ENCODE measurements at places on chromosomes 2 and 18. TPM values are rescaled to one million over a fixed set of nuclear protein-coding genes. Genes with fewer than 3 reads are reported as not detected.

DNA sequence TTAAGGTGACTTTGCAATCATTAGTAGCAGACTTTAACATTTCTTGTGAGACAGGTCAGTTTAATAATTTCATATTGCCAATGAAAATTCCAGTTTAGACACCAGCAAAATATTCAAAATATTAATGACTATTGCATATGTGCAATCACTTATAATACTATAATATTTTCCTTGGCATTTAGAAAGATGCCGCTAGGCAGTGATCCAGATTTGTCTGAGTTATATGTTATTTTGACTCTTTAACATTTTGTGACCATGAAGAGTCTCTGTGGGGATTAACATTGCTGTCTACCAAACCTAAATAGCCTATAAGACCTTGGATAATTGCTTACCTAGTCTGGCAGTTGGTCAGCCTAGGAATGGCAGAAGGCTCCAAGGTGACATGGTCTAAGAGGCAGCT lies 389.6 kb downstream of the THSD7B start:
- DNase-seq, result no peak

GRCh38 chr2:88192613-88193012 lies 22.5 kb downstream of the THNSL2 start:
- no peak for DNase-seq

DNA sequence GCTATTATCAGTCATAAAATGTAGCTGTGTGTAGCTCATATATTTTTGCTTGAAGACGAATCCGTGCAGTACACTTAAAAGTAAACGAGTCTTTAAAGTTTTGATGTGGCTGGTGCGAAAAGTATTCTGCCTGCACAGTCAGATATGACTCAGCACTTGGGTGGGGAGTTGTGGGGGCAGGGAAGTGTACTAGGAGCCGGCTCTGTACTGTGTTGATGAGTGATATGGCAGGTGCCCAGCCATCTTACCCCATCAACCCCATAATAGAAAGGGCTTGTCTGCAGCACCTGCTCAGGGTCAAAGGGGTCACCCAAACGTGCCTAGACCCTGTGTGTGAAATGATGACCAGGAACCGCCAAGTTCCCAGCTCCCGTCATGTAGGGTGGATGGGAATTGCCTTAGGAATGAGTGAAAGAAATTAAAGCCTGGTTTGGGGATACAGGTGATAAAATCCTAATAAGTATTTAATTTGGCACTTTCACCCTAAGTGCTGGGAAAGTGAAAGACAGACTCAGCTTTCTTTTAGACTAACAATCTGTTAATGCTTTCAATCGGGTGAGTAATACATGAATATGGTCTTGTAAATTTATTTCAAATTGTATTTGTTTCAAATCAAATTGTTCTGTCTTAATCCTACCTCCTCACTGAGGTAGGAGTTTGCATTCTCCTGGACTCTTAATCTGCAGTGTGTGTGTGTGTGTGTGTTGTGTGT lies 48.0 kb downstream of the BCL2L11 start:
- DNase-seq, result peak; percentile 68

- peak; percentile 72 for DNase-seq
Observed at GRCh38 chr2:231530099-231531011, at the start of gene NMUR1. Gene NMUR1 (minus strand): TSS chr2:231530445. CDS start chr2:231530361, 84 bp downstream.

- DNase-seq, result no peak
Observed at GRCh38 chr2:197307933-197308521, 2.6 kb downstream of the ANKRD44 start.

DNA sequence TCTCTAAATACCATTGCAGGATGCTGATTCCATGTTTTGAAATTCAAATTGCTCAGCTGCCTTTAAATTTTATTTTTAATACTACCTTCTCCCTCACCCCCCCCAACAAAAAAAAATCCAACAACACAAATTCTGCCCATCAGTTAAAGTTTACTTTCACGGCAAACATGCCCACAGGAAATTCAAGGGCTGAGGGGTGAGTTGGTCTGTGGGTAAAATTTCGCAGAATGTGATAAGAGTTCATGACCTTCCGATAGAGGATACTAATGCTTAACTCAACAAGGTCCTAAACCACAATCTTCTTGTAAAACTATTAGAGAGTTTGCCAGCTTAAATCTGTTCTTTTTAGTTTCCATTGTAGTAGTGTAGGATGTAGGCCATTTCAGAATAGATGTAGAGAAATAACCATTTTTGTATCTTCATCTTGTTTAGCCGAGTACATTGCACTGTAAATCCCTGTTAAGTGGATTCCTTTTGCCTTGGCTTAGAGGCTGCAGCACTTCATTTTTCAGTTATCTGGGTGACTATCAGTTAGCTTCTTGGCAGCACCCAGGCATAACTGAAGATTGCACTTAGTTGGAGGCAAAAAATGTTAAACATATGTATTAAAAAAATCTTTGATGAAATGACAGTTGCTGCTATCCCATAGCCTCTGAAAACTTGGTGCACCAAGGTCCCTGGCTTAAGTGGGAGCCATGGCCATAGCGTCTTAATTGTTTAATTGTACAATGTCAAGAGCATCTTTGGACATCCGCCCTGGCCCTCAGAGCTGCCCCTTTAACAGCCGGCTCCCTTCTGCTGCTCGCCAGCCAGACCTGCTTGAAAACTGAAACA lies 232.3 kb downstream of the HAUS1 start:
- no peak for DNase-seq

DNA sequence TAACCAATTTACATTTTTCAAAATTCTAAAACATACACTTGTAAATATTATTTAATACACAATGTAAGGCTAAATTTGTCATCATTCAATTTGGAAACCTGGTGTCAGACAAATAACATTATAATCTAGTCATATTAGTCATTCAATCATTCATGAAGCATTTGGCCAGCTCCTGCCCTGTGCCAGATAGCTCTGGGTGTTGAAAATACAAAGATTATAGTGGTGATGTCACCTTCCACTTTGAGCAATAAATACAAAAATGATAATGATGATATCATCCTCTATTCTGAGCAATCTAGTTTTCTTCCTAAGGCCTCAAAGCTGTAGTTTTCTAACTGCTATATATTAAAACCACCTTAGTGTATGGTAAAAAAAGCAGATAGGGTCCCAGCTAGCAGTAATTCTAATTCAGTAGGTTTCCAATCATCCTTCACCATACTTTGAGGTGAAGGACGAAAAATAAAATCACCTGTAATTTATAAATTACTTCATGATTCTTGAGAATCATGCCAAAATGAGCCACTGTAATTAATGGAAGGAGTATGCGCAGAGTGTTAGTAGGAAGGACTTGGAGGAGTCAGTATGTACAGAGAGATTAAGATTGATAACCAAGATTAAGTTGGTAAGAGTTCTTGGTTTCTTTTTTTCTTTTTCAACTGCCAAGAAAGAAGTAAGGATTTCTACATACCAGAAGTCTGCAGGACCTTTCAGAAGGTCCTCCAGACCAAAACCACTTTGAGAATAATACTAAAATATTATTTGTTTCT lies 23.2 kb downstream of the MEMO1 start:
- DNase-seq, result no peak

GRCh38 chr18:44545359-44545985 lies 135.2 kb upstream of the SETBP1 start:
- no peak for DNase-seq

DNA sequence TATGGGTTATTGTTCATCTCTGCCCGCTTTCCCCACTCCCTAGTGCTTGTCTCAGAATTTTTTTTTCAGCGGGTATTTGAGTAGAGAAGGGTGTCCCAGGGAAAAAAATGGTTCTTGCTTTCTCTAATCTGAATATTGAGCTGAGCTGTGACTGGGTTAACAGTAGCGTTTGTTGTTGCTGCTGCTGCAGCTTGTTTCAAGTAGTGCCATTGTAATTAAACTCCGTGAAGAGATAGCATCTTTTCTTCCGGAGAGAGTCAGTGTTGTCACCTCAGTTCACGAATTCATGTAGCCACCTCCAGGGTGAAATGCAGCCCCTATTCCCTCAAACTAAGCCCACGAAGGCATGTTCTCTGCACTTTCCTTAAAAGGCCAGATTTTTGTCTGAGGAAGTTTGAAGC lies 1.5 kb upstream of the AAK1 start:
- no peak for DNase-seq

- no peak for DNase-seq
Observed at GRCh38 chr18:13394801-13395200, 176.2 kb downstream of the LDLRAD4 start.

GRCh38 chr2:25377822-25378421 lies 36.2 kb upstream of the DNMT3A start:
- DNase-seq, result no peak

- peak; percentile 6 for DNase-seq
Observed at GRCh38 chr18:73124175-73124574, 256.4 kb upstream of the NETO1 start.

DNA sequence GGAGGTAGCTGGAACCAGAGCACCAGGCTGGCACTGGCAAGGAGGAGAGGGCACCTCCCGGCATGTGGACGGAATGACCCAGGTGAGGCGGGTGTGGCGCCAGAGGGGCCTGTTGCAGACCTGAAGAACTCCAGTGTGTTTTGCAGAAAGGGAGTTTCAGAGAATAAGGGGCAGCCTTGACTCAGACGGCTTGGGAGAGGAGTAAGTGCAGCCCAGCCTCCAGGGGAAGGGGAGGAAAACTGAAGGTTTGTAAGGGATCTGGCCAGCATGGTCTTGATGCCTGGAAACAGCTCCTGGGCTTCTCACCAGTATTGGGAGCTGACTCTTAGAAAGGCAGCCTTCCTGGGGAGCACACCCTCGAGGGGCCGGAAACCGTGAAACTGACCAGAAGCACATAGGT lies 101.1 kb downstream of the AGAP1 start:
- DNase-seq, result no peak

DNA sequence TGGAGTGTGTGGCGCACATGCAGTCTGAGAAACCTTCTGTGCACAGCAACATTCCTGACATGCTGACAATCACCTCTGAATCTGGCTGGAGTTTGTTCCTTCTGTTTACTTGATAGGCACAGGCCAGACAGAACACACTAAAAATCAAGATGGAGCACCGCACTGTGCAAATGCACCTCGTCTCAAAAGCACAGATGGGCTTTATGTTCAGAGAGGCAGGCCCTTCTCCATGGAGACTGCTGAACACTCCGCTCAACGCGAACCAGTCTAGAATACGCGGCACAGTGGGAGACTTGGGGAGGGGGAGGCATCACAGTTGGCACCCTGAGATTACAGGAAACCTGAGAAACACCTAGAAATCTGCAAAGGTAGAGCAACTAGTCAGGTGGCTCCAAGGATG lies 58.4 kb upstream of the DNMT3A start:
- no peak for DNase-seq

- DNase-seq, result no peak
Observed at GRCh38 chr2:45892757-45893156, 241.3 kb downstream of the PRKCE start.

DNA sequence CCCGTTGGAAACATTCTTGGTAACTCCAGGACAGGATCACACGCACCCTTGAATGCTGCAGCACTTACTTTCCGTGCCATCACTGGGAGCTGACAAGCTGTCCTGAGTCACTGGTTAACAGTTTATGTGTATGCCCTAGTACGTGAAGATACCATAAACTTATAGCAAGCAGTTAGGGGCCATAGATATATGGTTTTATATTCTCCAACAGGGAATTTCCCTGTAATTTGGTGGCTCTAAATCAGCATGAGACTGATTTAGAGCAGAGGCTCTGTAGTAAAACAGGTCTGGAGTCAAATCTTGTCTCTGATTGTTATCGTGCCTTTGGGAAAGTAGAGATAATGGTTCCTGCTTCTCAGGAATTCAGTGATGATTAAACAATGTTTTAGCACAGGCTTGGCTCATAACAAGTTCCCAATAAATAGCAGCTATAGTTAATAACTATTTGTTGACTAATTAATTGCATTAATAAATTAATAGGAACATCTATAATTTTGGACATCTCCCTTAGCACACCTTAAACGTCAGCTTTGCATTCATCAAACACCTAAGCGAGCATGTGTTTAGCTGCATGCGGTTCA lies 215.2 kb downstream of the VAPA start:
- peak; percentile 35 for DNase-seq

Gene GPR55
- polyA plus RNA-seq, result not detected

Gene RIT2
- polyA plus RNA-seq, result not detected

Gene CXCR2
- 0.09 TPM for polyA plus RNA-seq

Gene VWA3B
- not detected for polyA plus RNA-seq

Gene ST6GAL2
- 3.0 TPM for polyA plus RNA-seq

Gene KCNG3
- polyA plus RNA-seq, result not detected
